Stimulated activated CD4-positive, alpha-beta T cell treated with anti-CD3 and anti-CD28 coated beads, Interleukin-15, amount 100 ng/mL, for 1 hour (primary cell): ENCODE measurements at places on chromosomes 6 and 20.

GRCh38 chr20:47287609-47288144 is 68.8 kb downstream of the ZMYND8 start:
- DNase-seq, result no peak

- no peak for DNase-seq
These were observed 293.8 kb upstream of the RGS17 start for GRCh38 chr6:153424719-153425400.

GRCh38 chr20:45835329-45835765 is 1.7 kb downstream of the SNX21 start:
- no peak for DNase-seq

- DNase-seq, result no peak
These were observed 16.5 kb upstream of the MDFI start for GRCh38 chr6:41621802-41622201.

GRCh38 chr20:60477958-60478357 is 519.7 kb downstream of the CDH26 start:
- no peak for DNase-seq

GRCh38 chr20:49559411-49560081 is 8.4 kb downstream of the PTGIS start:
- no peak for DNase-seq

- DNase-seq, result no peak
These were observed 39.4 kb upstream of the JAG1 start for GRCh38 chr20:10713161-10713560.

DNA sequence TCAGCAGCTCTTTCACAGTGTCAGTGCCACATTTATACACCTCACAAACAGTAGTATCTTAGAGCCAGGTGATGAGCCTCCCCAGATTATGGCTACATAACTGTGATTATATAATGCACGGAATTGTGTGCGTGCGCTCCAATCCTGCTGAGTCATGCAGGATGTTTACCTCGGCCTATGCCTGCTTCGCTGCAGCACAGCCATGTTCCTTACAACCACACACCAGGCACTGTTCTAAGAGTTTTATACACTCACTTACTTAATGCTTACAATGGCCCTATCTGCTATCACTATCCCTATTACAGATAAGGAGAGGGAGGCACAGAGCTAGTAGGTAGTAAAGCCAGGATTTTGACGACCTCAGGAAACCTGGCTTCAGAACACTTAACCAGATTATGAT is 7.3 kb downstream of the ZKSCAN3 start:
- no peak for DNase-seq

DNA sequence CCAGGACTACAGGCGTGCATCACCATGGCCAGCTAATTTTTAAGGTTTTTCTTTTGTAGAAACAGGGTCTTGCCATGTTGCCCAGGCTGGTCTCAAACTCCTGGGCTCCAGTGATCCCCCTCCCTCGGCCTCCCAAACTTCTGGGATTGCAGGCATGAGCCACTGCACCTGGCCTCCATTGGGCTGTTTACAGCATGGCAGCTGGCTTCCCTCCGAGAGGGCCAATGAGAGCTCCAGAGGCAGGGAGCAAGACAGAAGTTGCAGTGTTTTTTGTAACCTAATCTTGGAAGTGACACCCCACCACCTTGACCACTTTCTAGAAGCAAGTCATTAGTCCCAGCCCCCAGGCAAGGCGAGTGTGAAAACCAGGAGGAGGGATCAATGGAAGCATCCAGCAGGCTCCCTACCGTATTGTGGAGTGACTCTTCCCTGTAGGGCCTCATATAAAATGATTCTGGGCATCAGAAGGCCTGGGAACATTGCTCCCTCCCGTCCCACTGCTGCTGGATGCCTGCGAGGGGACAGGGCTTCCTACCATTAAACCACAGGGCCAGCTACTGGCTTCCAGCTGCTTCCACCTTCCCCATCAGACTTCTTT is 144.4 kb downstream of the ZDHHC14 start:
- DNase-seq, result no peak

DNA sequence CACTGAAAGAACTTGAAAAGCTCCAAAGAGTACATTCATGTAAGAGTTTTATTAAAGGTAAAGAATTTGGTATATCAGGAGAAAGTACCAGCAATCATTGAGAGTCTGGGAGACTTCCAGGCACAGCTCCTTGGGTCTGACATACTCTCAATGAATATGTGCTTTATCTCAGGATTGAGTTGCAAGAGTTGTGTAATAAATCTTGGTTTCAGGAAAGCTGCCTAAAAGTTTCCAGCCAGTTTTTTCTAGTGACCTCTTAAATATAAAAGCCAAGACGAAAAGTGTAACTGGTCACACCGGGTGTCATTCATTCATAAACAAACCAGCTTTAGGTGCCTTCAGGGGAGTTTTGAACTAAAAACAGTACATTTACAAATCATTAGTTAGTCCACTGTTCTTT is 21.6 kb upstream of the GJA1 start:
- DNase-seq, result no peak

- no peak for DNase-seq
These were observed 52.6 kb downstream of the CNKSR3 start for GRCh38 chr6:154457881-154458284.

- DNase-seq, result no peak
These were observed 123.9 kb downstream of the MAFB start for GRCh38 chr20:40565001-40565681.

DNA sequence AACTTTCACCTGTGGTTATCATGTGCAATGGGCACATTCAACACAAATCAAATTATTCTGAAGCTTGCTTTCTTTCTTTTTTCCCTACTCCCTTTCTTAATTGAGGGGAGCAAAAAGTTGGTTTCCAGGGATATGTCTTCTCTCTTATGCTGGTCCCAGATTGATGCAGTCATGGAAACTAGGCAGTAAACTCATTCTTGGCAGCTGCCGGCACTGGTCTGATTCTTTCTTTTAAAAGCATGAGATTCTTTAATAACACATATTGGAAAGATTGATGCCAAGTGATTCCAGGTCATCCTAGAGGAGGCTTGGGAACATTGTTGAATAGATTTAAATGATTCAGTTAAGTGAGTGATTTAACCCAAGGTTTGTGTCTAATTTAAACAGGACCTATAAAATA is 29.0 kb downstream of the PTPRA start:
- DNase-seq, result no peak

GRCh38 chr6:164039954-164040375 is 625.4 kb downstream of the QKI start:
- DNase-seq, result no peak

DNA sequence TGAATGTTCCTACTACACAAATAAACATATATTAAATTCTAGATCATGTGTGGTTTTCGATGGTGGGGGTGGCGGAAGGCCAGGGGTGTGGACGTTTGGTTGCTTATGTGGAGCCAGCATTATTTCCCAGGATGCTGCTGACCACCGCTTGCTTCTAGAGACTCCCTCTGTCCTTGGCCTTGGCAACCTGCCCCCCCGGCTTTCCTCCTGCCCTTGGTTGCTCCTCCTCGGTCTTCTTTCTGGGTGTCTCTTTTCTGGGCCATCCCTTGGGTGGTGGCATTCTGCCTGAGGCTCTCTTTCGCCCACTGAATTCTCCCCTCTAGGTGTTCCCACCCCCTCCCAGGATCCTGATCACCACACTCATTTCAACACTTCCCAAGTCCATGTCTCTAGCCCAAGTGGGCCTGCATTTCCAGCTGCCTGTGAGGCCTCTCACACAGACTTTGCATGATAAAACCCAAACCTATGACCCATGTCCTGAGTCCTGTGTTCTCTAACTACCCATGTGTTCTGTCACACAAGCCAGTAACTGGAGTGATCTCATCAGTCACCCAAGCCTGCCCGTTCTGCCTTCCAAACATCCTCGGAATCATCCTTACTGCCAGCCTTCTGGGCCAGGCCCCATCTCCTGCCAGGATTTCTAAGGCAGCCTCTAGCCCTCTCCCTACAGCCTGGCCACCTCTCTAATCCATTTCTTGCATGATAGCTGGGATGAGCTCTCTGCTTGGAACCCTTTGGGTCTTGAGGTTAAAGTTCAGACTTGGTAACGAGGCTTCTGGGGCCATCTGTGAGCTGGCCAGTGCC is 71.2 kb downstream of the CDS2 start:
- no peak for DNase-seq

DNA sequence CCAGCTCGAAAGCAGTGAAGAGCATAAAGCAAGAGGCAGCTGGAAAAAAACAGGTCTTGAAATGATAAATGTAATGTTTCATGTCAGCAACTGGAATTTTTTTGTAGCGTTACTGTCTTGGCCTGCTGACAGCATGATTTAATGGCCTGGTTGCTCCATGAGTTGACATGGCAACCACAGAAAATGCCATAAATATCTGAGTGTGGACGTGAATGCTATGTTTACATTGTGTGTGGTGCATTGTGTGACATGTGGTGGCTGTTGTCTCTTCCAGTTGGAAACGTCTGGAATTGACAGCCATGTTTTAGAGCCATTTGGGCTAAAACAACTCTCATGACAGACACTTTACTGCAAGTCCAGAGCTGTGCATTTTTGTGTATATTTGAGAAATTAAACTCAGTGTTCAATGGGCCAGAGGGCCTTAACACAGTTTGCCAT is 170.0 kb downstream of the FOXA2 start:
- no peak for DNase-seq

DNA sequence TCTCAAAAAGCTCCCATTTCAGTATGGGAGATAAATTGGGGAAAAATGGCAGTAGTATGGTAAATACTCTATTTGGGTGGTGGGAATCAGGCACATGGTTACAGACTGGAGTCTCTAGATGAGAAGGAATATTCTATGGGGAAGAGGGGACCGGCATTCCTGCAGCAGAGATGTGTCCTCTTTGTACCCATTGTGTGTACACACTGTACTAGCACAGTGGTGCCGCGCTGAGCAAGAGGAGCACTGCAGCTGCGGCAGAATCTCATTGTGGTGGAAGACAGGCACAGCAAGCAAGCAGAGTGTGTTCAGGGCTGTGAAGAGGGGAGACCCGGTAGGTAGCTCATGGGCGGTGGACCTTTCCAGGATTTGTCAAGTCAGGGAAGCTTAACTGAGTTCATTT is 13.0 kb downstream of the AFDN start:
- DNase-seq, result no peak

GRCh38 chr6:54778731-54779130 is 67.8 kb upstream of the FAM83B start:
- DNase-seq, result no peak

DNA sequence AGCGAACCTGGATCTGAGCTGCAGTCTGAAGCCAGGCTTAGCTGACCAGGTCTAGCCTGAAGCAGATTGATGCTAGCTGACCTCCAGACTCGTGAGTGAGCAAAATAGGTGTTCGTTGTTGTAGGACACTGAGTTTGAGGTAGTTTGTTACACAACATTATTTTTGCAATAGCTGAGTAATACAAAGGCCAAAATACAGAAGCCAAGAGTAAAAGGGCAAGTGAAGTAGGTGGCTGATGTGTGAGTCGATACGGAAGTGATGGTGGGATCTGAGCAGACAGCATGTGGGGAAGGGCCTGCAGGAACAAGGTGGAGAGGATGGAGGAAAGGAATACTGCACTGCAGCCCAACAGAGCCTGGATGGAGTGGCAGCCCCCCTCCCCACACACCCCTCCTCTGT is 8.5 kb upstream of the SPATS1 start:
- no peak for DNase-seq
